ENCODE measurements at places on chromosomes 7 and 10.

DNA sequence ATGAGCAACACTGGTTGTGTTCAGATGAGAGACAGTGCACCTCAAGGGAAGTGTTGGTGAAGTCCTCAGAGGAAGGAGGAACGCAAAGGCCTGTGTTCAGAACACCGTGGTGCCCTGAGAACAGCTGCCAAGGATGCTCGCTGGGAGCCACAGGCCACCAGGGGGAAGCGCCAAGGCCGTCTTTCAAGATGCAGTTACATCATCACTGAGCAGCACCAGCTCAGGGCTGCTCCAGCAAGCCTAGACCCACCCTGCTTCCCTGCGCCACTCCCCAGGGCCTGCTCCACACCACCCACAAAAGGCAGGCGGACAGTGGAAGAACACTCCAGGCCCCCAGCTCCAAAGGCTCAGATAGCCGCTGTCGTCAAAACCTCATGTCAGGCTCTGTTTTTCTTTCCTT is 378.8 kb downstream of the DPP6 start:
- no peak for DNase-seq

DNA sequence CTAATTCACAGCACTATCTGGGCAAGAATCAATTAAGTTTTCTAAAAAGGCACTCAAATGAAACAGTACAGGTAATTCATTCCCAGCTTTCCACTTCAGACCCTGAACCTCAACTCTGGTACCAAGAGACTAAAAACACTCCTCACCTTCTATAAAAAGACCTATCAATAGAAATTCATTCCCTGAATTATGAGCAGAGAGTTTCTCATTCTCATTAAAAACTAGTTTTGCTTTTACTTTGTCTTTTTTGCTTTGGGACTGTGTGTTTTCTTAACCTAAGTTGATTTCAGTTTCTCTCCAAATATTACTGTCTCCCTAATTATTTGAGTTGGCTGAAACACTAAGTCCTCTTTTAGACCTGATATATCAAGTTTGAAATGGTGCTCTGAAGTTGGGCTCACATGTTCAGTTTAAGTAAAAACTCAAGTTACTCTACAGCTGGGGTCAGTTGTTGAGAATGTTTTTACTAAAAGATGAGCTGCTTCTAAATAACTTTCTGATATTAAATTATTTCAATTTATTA is 189.5 kb downstream of the JAZF1 start:
- no peak for DNase-seq

GRCh38 chr7:24039991-24040624 is 243.9 kb upstream of the NPY start:
- DNase-seq, result no peak

DNA sequence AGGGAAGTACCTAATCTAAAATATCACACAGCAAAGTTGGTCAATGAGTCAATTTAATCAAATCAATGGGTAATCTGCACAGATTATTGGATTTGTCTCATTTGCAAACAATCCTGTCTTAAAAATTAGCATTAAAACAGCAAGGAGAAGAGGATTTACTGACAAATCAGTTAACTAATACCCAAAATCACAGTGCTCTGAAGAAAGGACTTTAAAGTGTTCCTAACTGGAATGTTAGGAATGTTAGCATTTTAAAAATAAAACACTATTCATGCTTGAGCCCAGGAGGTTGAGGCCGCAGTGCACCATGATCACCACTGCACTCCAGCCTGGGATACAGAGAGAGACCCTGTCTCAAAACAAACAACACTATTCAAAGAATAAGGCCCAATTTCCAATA is 83.1 kb downstream of the CHCHD3 start:
- DNase-seq, result no peak

GRCh38 chr7:41006306-41006995 is 696.4 kb downstream of the INHBA start:
- no peak for DNase-seq

GRCh38 chr10:3213208-3213607 is 40.6 kb upstream of the PITRM1 start:
- no peak for DNase-seq

- DNase-seq, result no peak
Measured at GRCh38 chr10:30510932-30511700, 77.1 kb downstream of the MAP3K8 start.

DNA sequence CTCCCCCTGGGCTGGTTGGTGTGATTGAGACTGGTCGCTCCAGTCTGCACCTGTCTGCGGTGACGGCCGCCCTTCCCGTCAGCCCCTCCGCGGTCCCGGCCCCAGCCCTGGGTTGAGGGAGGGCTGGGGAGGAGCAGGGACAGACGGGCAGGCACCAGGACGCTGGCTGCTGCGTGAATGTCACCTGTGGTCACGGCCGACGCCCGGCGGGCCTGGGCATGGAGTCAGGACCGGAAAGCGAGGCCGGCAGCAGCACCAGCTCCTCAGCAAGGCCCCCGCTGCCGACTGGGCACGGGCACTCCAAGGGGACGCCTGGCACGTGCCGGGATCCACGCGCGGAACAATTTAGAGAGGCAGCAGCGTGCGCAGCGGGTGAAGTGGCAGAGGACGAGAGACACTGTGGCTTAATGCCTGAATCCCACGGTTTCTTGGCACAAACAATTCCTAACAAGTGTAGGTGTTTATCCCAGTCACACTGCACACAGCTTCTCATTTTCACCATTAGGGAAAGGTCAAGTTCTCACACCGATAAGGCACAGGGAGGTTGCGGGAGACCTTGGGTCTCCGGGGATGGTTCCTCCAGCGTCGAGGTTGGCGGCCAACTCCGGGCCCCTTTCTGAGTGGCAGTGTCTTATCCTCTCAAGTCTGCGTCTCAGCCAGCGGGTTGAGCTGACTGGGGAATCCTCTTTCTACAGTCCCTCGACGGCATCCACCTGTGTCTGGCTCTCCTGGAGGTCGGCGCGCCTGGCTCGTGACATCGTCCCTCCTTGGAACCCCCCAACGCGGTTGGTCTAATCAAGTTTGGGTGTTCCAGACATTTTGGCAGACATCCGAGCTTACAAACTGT is 66.4 kb upstream of the ADGRA1 start:
- no peak for DNase-seq

DNA sequence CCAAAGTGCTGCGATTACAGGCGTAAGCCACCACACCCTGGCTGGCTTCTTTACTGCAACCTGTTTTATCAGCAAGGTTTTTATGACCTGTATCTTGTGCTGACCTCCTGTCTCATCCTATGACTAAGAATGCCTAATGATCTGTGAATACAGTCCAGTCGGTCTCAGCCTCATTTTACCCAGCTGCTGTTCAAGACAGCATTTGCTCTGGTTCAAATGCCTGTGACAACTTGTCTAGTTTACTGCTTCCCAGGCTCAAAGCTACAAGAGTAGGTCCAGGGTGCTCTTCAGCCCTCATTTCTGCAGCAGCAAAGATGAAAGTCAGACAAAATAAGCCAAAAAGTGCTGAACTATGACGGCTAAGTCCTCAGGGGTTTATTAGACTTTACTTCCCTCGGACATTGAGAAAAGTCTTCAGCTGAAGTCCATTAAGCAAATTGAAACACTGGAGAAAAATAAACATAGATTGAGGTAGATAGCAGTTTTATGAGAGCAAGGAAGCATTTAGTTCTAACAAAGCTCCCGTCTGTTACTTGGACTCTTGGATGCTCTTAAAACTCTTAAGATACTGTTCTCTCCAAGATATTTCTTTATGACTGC is 12.5 kb upstream of the LYZL1 start:
- no peak for DNase-seq

DNA sequence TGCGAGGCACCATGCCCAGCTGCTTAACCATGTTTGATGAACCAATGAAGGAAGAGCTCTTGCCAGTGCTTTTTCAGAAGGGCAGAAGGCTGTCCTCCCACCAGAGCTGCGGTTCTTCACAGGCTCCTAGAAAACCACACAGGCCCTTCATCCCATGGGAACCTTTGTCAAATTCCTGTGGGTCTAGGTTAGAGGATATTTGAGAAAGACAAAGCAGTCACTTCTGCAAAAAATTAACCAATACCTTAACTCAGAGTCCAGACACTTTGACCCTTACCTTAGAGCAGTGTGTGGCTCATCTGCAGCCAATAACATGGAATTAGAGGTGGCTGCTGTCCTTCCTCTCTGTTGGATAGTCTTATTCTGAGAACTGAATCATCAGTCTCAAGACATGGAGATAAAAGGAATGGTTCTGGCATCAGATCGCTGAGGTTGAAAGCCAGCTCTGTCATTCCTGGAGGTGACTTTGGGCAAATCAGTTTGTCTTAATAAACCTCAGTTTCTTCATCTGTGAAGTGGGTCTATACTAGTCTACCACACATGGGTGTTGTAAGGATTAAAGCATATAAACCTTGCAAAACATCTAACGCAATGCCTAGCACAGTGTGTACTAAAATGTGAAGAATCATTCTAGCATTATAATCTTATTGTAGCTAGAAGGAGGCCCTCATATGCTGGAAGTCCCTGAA is 65.1 kb upstream of the PIP4K2A start:
- no peak for DNase-seq

- no peak for DNase-seq
Measured at GRCh38 chr7:132386201-132386681, 190.0 kb downstream of the PLXNA4 start.

DNA sequence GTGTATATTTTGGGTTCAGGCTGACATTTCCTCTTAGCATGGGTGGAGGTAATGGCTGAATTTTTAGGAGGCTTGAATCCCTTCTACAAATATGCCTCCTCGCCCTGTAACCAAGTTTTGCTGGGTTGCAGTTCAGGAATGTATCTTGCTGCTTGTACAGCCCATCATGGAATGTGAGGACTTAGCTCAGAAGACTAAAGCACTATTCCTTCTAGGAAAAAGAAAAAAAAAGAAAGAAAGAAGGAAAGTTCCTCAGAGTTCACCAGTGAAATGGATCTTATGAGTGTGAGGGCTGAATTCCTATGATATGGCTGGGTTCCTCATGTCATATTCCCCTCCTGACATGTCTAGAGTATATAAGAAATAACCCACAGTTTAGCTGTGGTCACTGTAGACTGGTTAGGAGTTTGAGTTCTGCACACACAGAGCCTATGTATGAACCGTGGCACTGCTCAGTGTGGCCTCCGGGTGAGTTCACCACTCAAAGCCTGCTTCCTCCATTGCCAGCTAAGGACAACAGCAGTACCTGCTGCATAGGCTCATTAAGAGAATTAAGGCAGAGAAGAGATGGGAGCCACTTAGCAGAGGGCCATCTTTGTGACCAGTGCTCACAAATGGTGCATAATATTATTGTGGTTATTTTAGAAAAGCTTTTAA is 114.0 kb downstream of the TACC2 start:
- no peak for DNase-seq

DNA sequence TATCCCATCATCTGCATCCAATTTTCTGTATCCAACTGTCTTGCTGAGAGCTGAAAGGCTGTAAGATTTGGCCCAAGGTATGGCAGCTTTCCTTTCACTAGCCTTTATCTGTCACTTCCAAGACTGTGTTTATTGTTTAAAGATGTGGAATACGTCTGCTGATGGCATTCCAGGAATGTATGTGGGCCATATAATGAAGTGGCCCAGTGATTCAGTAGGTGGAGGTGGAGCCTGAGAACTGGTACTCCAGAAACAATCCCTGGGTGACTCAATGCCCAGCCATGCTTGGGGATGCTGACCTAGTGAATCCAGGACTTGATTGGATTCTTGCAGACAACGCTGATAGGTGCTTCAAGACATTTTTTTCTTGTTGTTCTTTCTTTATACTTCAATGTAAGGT is 13.5 kb downstream of the NEUROD6 start:
- DNase-seq, result no peak

DNA sequence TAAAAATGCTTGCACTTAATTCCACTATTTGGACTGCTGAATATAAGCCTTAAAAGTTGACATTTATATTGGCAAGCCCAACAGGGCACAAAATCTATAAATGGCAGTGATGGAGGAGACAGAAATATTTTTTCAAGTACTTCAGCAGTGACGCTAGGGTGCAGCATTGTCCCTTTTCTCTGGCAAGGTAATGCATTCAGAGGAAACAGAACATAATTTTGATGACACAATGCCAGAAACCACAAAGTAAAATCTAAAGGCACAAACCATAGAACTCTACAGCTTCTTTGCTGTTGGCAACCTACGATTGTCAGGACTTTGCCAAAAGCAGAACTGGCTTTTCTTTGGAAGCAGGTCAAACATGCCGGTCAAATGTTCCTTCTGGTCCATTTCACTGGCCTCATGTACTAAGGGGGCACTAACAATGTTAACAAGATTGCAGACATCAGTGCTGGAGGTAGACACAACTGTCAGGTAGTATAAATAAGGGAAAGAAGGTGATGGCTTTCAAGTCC is 30.9 kb upstream of the FAM133B start:
- peak; percentile 45 for DNase-seq

GRCh38 chr7:134140889-134141867 is 14.0 kb downstream of the LRGUK start:
- DNase-seq, result no peak

DNA sequence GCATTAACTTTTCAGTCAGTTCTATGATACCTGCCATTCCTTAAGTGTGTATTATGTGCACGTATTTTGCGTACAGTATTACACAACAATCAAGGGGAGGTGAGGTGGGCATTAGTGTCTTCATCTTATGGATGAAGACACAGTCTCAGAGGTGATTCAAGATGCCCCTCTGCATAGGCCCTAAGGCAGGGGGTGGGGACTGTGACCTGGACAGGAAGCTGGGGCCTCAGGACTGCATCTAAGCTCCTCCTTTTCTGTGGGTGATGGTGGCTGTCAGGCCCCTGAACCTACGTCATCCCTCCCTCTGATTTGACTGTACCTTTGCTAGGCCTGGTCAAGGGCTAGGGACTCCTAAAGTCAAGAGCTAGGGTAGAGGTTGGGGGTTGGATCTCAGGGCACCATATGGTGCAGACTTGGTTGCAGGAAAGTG is 38.9 kb downstream of the HK1 start:
- DNase-seq, result no peak

DNA sequence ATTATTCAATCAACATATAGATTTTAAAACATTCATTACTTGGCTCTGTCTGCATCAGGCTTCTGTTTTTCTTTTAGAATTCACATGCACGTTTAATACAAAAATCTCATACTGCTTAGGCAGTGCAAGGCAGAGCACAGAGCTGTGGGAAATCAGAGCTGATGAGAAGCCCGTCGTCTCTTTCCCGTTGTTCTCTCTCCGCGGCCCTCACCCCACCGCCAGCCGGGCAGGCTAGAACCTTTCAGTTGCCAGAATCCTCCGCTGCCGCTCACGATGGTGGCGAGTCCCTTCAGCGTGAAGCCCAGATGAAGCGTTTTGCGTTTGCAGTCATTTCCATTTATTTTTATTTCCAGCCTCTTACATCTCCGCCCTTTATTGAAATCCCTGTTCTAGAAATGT is 648.2 kb downstream of the SDK1 start:
- DNase-seq, result no peak

DNA sequence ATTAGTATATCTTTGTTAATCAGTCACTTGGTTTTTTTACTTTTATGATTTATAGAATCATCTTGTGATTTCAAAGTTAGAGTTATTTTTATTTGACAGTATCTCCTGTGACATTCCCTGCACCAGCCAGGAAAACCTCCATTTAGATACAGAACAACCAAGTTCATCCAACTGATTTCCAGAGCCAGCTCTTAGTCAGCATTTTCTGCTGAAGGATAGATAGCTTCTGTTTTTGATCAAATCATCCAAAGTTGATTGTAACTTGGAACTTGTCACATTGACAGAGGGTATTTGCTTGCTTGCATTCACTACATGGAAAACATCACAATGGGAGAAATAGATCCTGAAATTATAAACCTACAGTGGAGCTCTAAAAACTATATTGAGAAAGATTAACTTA is 122.6 kb downstream of the PON1 start:
- DNase-seq, result no peak

Data from stimulated activated CD8-positive, alpha-beta memory T cell treated with anti-CD3 and anti-CD28 coated beads, Interleukin-7, amount 100 ng/mL, for 1 hour (primary cell).